ENCODE measurements at places on chromosomes 7 and 10.
A peak's percentile ranks its signal among the peaks of the same experiment; 100 is the strongest.

GRCh38 chr10:100346351-100346764, 675 bp upstream of the SCD start:
- DNase-seq = peak; percentile 34

GRCh38 chr7:146004805-146005204, 111.8 kb upstream of the CNTNAP2 start:
- DNase-seq = no peak

- no peak for DNase-seq
Measured at GRCh38 chr10:14048930-14049613, 281.7 kb downstream of the FRMD4A start.

- DNase-seq = no peak
Measured at GRCh38 chr7:90230834-90231233, 14.1 kb upstream of the CFAP69 start.

GRCh38 chr7:75738604-75738974, at the start of gene HIP1:
HIP1 (minus strand) TSS chr7:75738941; CDS start chr7:75738920, 21 bp downstream.
- no peak for DNase-seq

DNA sequence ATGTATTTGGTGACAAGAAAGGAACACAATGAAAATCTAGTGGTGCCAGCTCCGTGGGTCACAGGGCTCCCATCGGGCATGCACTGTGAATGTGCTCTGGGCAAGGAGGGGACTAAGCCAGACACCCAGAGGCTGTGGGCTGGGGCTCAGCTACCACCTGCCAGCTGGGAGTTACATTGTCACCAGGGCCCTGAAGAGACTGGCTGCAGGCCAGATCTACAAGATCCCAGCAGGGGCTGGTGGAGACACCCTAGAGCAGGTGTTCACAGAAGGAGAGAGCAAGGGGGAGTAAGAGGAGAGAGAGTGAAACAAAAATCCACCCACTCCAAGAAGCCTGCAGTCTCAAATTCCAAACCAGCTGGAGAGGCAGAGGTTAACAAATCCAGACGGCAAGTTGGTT, 116.6 kb upstream of the ADCY1 start:
- DNase-seq = peak; percentile 88

DNA sequence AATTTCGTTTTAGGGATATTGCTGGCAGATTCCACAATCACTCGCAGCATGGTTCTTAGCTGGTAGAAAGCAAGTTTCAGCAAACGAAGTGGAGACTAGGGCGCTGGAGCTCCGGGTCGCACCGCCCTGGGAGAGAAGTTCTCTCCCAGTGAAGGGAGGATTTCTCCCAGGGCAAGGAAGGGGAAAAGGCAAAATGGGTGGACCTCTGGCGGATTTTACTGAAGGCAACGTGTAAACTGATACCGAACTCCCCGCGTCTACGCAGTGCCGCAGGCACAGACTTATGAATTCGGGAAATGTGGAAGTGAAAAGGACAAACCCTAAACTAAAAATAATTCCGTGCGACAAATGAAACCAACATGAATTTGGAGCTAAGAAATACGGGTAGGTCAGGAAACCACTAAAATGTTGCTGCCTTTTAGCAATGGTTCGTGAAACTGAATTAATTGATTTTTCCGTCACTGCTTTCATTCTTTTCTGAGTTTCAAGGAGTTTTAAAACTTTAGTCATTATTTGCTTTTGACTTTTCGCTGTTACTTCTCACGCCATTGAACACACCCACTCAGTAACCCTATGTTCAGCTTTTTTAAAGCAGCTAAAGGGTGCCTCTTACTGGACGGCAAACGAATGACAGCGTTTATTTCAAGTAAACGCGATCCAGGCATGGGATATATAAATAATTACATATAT, at the start of gene MYOF:
TSS of gene MYOF (minus strand) at position 190 of the 690 bp plus-strand sequence. CDS start at position 50, 140 bp downstream.
- DNase-seq = peak; percentile 56

DNA sequence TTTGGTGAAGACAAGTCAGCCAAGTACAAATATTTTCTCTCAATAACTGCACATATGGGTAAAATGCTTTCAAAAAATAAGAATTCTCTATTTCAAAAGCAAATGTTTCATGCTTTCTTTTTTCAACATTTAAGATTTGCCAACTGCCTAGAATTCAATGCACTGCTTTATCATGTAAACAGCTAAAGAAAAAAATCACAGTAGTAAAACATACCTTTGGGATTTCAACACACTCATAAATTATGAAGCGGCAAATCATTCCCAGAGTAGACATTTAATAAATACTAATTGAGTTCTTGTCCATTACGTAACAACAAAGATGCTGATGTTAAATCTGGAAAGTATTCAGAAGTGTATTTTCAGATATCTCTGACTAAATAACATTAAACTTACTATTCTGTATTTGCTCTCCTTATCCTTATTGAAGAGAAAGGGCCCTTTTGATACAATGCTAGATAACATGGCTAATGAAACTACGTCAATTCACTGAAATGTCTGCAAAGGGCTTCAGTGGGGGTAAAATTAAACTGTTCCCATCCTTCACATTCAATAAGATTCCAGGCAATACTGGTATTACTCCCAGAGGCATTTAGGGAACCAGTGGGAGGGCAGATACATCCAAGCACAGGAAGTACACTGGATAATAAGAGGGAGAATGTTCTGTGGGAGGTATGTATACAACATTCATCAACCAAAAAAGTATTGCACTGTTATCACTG, 13.9 kb downstream of the NAPEPLD start:
- DNase-seq = no peak

- no peak for DNase-seq
Measured at GRCh38 chr10:51244748-51245490, 170.6 kb downstream of the PRKG1 start.

GRCh38 chr10:128180843-128181242, 54.6 kb upstream of the MKI67 start:
- DNase-seq = peak; percentile 28

GRCh38 chr7:44184873-44185446, 4.3 kb downstream of the GCK start:
- no peak for DNase-seq

DNA sequence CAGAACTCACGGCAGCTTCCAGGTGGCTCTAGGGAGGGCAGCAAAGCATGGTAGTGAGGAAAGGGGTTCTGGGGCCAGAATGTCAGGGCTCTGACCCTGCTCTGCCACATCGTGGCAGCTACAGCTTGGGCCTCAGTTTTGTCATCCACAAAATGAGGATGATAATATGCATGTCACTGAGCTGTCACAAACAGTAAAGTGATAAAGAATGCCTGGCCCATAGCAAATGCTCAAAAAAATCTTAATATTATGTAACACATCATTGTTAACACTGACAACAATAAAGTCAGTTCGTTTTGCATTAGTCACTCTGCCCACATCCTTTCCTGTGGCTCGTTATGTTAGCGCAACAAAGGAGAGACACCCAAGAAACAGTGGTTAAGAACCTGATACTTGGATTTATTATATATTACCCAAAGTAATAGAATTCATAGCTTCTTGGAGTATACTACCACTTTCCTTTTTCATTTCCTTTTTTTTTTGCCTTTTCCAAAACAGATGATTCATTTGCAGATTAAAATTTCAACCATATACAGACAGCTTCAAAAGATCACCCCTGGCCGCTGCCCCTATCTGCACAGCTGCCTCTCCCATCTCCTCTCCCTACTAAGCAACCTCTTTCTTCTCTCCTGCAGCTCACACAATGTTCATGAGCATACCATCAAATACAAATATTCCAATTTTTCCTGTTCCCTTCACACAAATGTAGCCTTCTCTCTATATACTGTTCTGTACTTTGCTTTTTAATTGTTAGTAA, 45.5 kb upstream of the DDC start:
- DNase-seq = no peak

GRCh38 chr10:66990143-66990830, 64.5 kb downstream of the LRRTM3 start:
- DNase-seq = no peak

DNA sequence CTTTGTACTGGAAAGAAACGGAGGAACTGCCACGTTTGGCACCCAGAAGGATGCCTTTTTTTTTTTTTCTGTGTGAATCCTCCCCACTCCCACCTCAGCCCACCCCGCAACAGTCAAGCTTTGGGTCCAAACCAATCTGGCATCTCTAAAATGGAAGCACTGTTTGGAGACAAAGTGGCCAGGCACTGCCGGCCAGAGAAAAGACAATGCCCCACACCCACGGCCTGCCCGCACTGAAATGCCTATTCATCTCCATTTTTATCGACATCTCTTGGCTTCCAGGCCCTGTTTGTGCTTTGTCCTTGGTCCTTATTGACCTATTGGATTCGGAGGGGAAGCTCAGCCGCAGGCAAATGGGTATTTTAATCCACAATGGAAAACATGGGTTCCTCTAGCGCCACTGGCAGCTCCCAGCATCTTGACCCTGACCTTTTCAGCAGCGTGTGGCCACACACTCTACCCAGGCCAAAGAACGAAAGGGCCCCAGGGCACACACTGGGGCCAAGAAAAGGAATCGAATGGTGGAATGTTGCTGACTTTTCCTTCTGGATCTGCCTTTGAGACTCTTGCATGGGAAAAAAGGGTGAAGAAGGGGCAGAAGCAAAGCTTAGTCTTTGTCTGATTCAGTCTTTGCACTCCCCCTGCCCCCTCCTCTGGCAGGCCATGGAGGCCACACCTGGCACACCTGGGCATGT, 162.6 kb upstream of the CDCA7L start:
- DNase-seq = no peak

GRCh38 chr7:15068324-15068723, 165.8 kb upstream of the DGKB start:
- DNase-seq = no peak

- no peak for DNase-seq
Measured at GRCh38 chr10:90944749-90945148, 23.9 kb upstream of the ANKRD1 start.

GRCh38 chr10:78545756-78546155, 512.1 kb downstream of the RPS24 start:
- DNase-seq = no peak

DNA sequence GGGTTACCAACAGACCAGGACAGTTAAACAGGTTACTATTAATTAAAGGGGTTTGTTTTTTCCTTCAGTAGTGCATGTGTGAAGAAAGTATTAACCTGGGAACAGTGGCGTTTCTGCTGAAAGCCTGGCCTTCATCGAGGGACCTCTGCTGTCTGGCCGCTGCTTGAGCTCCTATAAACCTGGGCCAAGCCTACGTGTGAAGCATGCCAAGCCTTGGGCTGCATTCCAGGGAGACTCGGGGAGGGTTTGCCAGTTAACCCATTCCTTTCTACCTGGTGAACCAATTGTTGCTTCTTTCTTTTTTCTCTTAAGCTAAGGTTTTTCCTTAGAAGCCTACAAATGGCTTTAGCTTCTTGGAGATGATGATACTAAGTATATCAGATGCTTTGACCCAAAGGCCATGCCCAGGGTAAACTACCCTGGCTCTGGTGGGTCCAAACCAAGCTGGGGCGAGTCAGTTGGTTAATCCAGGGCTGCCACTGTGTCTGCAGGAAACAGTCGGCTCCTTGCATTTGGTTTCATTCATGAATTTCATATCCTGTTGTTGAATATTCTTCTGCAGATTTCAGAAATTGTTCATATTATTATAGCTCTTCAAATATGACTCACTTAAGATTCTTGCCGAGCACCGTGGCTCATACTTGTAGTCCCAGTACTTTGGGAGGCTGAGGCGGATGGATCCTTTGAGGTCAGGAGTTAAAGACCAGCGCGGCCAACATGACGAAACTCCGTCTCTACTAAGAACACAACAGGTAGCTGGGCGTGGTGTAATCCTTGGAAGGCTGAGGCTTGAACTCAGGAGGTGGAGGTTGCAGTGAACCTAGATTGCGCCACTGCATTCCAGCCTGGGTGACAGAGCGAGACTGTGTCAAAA, 23.8 kb downstream of the PFKP start:
- DNase-seq = no peak

GRCh38 chr7:137934941-137935883, 66.7 kb downstream of the CREB3L2 start:
- DNase-seq = no peak

DNA sequence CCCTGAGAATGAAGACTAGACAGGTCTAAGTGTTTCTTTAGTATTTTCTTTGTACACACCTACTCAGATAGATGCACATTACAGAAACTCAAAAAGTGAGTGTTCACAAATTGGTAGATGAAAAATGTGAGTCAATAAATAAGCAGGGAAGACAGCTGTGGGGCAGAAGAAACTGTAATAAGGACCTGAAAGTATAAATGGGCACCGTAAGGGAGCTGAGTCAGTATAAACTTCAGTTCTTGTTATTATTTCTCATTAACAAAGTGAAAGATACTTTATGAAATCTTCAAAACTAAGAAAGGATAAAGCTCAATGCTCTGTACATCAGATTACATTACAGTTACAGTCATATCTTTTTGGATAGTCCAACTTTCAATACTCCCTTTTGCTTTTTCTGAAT, 2.5 kb downstream of the MTPN start:
- DNase-seq = no peak

- DNase-seq = no peak
Measured at GRCh38 chr7:100867776-100868485, 744 bp downstream of the TRIP6 start.

DNA sequence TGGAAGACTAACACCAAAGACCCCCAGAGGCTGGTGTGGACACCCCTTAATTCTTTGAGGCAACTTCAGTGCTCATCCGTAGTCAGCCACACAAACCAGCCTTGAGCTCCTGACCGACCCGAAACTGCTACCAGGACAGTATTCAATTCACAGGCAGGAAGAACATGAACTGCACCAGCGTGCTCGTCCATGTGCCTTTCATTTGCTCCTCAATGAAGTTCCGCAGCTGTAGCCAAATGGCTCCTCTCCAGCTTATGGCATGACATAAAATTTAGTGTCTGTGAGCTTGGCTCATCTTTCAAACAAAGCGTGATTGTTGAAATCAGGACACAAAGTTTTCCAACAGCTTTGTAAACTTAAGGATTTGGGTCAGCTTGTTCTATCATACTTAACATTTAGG, 144.1 kb upstream of the FAM171A1 start:
- DNase-seq = no peak

DNA sequence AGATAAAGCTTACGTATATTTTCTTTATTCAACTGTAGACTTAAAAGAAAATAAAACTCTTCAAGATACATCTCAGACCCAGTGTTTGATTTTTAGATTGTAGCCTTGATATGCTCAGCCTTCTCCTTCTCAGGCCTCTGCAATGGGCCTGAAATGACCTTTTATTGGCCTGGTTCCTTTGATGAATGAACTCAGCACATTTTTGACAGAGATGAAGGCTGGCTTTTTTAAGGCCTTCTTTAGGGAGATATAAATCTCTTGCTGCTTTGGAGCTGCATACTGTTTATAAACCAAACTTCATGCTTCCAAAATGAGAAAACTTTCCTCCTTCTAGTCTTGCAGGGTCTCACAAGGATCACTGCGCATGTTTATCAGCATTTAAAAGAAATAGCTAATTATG, 1049.8 kb downstream of the LRMDA start:
- no peak for DNase-seq

GRCh38 chr7:123974326-123974908, 49.4 kb downstream of the SPAM1 start:
- no peak for DNase-seq

DNA sequence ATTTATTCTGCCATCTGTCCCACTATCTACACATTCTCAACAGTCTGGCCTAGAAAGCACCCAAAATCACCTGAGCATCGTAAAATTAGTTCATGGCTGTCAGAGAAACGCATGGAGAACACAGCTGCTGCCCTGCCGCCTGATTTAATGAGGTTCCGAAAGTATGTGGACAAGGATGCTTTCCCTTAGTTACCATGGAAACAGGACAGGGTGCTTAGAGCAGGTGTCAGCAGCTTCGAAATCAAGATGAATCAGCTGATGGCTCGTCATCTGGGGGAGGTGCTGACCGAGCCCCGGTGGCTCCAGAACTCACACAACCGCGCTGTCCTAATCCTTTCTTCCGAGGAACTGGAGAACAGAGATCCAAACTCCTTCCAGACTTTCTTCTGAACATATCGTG, 151.5 kb downstream of the TEX36 start:
- peak; percentile 32 for DNase-seq

All from DMS153 (cell line).